HCT116 (cell line): ENCODE measurements at places on chromosomes 3 and 15.

- no peak for DNase-seq
Measured at GRCh38 chr3:116836286-116836685, 126.7 kb downstream of the TUSC7 start.

GRCh38 chr3:94935738-94936580, 873.1 kb downstream of the NSUN3 start:
- DNase-seq, result no peak

DNA sequence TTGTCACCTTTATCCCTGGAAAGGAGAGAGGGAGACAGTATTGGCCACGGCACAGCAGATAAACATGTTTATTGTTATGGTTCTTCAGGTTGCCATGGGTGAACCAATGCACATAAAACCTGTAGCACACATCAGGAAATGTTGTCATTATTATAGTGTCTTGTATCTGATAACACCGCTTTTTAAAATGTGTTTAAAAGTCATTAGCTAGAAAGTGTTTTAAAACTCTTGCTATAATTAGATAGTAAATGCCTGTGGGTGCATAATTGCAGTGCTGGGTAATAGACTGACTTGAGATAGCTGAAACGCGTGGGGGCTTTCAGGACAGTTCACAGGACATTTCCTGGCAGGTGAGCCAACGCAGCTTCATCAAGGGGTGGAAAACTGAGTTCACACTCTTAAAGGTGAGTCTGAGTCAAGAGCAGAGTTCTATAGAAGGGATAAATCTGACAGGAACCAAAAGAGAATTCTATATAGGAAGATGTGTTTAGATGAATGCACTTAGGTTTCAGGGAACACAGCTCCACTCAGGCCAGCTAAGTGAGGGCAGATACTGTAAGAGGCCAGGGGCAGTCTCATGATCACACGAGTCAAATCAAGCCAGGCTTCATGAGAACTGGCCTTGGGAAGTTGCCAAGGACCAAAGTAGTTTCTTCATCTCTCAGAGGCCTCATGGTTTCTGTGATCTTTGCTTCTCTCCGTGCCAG, 35.6 kb upstream of the PPP4R2 start:
- no peak for DNase-seq

DNA sequence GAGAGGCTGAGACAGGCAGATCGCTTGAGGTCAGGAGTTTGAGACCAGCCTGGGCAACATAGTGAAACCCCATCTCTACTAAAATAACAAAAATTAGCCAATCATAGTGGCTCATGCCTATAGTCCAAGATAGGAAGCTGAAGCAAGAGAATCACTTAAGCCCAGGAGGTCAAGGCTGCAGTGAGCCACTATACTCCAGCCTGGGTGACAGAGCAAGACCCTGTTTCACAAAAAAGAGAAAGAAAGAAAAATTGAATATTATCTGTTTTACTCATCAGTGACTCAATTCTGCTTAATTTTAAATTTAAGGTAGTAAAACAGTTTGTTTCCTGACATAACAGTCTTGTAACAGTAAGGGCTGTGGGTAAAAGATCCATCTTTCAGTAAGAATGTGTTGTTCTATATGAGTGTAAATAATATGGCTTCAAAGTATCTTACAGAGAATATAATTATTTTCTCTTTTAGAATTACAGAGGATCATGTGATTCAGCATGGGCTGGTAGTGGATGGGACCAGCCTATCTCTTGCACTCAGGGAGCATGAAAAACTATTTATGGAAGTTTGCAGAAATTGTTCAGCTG, 85.8 kb downstream of the ATP11B start:
- no peak for DNase-seq

- no peak for DNase-seq
Measured at GRCh38 chr3:160040181-160040580, 51.5 kb downstream of the IL12A start.

GRCh38 chr3:178181784-178182183, 354.5 kb upstream of the KCNMB2 start:
- no peak for DNase-seq

DNA sequence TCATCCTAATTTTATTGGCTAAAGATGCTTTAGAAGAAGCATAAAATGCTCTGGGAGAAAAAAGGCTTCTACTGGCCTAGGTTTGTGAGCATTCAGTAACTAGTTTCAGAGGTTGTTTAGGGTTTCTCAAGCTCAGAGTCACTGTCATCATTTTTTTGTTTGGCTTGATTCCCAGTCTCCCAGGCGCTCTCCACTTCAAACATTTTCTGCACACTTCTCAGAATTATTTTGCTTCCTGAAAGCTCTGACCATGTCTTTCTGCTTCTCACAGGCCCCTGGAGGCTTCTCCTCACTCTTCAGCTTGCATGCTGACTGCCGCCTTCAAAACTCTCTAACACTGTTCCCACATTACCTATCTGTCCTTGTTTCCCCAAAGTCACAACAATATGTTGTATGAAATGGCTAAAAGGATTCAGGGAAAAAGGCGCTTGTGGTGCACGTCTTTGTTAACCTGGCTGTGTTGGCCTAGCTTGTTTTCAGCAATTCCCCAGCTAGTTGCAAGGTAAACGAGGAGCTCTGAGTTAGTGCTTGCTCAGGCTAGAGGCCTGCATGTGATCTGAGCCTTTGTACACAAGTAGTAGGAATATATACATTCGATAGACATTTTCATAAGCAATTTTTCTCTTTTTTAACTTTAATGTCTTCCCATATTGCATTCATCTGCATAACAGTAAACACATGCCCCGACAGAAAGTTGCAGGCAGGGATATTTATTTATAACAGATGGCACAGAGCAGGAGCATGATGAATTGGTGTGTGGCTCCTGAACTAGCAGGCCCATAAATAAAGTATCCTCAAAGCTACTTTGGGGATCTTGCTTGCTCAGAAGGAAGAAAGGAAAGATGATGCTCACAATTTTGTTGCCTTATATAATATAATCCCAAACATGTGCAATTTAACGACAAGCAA, 129.2 kb upstream of the DPH6 start:
- no peak for DNase-seq

DNA sequence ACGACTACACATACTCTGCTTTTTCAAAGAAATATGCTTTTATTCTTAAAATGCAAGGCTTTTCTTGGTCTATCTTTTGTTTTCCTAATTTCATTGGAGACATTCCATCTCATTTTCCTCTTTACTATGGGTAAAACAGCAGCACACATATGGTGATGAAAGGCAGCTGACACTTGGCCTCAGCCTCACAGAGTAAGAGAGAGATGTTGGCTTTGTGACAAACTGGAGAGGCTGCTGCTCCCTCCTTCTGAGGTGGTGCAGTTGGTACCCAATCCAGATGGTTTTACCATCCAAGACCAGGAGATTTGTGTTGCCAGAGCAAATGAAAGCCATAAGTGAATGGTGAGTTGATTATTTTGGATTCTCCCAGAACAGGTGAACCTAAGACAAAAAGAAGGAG, 13.2 kb upstream of the SLC2A2 start:
- no peak for DNase-seq

DNA sequence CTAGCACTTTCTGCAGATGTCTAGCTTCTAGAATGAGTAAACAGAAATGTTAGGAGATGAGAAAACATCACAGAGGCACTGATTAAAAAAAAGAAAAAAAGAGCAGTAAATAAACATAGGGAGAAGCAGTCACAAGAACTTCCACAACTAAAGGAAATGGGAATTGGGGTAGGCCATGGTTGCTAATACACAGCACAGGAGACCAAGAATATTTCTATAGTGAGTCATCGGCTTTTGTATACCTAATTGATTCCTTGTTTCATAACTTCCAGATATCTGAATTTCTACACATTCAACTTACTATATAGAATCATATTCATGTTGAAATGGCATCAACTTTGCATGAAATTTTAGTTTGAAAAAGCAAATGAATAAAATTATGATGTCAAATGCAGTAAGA, 47.3 kb upstream of the TCF12 start:
- peak; percentile 12 for DNase-seq

DNA sequence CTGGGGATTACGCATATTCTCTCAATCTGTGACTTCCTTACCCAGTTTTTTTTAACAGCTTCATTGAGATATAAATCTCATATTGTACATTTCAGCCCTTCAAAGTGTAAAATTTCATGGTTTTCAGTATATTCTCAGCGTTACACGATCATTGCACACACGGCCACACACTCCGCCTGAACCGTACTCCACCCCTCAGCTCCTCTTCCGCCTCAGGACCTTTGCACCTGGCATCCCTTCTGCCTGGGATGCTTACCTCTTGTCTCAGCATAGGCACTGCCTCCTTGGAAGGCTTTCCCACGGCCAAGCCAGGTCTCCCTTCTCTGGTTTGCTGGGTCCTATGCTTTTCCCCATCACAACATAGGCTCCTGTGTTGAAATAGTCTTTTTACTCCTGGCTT, 57.4 kb upstream of the NR2C2 start:
- DNase-seq, result no peak

- DNase-seq, result peak; percentile 53
Measured at GRCh38 chr15:40891810-40892446, 2.3 kb upstream of the VPS18 start.
